ENCODE measurements at places on chromosomes 11 and 22. TPM values are rescaled to one million over a fixed set of nuclear protein-coding genes. Genes with fewer than 3 reads are reported as not detected.

The ZBTB16 gene
- 0.96 TPM for total RNA-seq

The SYVN1 gene
- total RNA-seq, result 33.8 TPM

The LINC01488 gene
- not detected for total RNA-seq

The HEPN1 gene
- total RNA-seq, result not detected

The RTN3 gene
- total RNA-seq, result 46.2 TPM

The RAB3IL1 gene
- total RNA-seq, result not detected

The BCO2 gene
- total RNA-seq, result 0.32 TPM
